ENCODE measurements at places on chromosomes 1 and 21. TPM values are rescaled to one million over a fixed set of nuclear protein-coding genes. Genes with fewer than 3 reads are reported as not detected.

TMEM240 gene
- total RNA-seq: 0.47 TPM

LCE1B gene
- not detected for total RNA-seq

FAM131C gene
- 19.7 TPM for total RNA-seq

ZNF593 gene
- 67.0 TPM for total RNA-seq

E2F2 gene
- total RNA-seq: 2.5 TPM

GBP2 gene
- 0.77 TPM for total RNA-seq

FAAH gene
- 0.56 TPM for total RNA-seq

CAPN8 gene
- 1.1 TPM for total RNA-seq

LAMC2 gene
- total RNA-seq: 21.1 TPM

CCDC27 gene
- total RNA-seq: not detected

PCSK9 gene
- 3.9 TPM for total RNA-seq

PALMD gene
- total RNA-seq: 0.46 TPM

C1QC gene
- total RNA-seq: not detected

LEFTY1 gene
- 0.50 TPM for total RNA-seq

PRAMEF6 gene
- total RNA-seq: not detected

FCRL3 gene
- 0.02 TPM for total RNA-seq

AMY2A gene
- total RNA-seq: not detected

LIN9 gene
- total RNA-seq: 5.7 TPM

CA6 gene
- total RNA-seq: not detected

OR14A2 gene
- total RNA-seq: not detected

HJV gene
- total RNA-seq: not detected

IL10 gene
- not detected for total RNA-seq

FCN3 gene
- not detected for total RNA-seq

GJA5 gene
- 0.05 TPM for total RNA-seq

TMCO4 gene
- 5.3 TPM for total RNA-seq

ALPL gene
- total RNA-seq: 0.24 TPM

RHBG gene
- total RNA-seq: not detected

RIMKLA gene
- total RNA-seq: 0.27 TPM

DCDC2B gene
- not detected for total RNA-seq

FTCD gene
- not detected for total RNA-seq

ZSWIM5 gene
- 0.56 TPM for total RNA-seq

SYNJ1 gene
- total RNA-seq: 2.4 TPM

CENPL gene
- total RNA-seq: 12.5 TPM

UCHL5 gene
- 41.4 TPM for total RNA-seq

BRINP3 gene
- total RNA-seq: not detected

CR1L gene
- not detected for total RNA-seq

TPTE gene
- total RNA-seq: not detected

FAM72C gene
- 5.4 TPM for total RNA-seq

NUAK2 gene
- total RNA-seq: 28.8 TPM

DCST1 gene
- total RNA-seq: not detected

All from A549 treated with GW870086 at 1 μM for 4 hours (cell line).